Lung (tissue), 17 donors: ENCODE measurements at places on chromosomes 6 and 20. TPM values are rescaled to one million over a fixed set of nuclear protein-coding genes. Genes with fewer than 3 reads are reported as not detected.

The COL9A3 gene
- total RNA-seq, result 0.55 TPM

The PCNA gene
- total RNA-seq, result 50.0 TPM

DNA sequence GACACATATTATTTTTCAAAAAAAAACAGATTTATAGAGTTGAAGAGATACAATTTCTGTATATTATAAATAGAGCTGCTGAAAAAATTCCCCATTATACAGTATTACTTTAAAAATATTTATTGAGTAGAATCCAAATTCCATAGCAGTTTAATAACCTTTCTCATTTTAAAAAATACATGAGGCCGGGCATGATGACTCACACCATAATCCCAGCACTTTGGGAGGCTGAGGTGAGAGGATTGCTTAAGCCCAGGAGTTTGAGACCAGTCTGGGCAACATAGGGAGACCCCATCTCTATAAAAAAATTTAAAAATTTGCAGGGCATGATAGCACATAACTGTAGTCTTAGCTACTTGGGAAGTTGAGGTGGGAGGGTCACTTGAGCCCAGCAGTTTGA, 13.0 kb downstream of the ATRN start:
- no peak overlapping the region for H3K4me3 ChIP-seq
- DNase-seq, result no peak
- no peak overlapping the region for H3K27ac ChIP-seq

DNA sequence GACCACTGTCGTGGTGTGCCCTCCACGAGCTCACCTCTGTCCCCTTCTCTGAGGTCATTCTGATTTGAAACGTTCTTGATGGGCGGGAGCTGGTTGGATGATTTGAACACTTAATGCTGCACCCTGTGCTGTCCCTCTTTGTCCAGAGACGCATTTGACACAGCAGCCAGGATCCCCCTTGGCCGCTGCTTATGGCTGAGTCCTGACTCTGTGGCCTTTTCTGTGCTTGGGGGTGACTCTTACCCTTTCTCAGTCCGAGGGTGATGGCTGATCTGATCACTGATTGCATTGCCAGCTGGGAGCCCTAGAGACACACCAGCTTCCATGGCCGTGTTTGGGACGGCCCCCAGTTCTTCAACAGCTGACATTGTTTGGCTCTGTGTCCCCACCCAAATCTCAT, 43.5 kb upstream of the FRMD1 start:
- H3K4me3 ChIP-seq, result no peak overlapping the region
- no peak for DNase-seq
- H3K27me3 ChIP-seq, result no peaks in the 10 kb centered on the region
- H3K4me1 ChIP-seq, result no peaks in the 10 kb centered on the region

The CST4 gene
- total RNA-seq, result not detected

- H3K4me3 ChIP-seq, result no peak overlapping the region
- H3K27ac ChIP-seq, result no peak overlapping the region
- DNase-seq, result no peak
- H3K27me3 ChIP-seq, result no peaks in the 10 kb centered on the region
Observed at GRCh38 chr6:110041126-110041525, 63.0 kb downstream of the GPR6 start.

GRCh38 chr6:12490351-12490903, 200.3 kb downstream of the EDN1 start:
- H3K4me1 ChIP-seq, result no peaks in the 10 kb centered on the region
- no peak for DNase-seq
- H3K27ac ChIP-seq, result peak overlapping the region; percentile 4
- no peaks in the 10 kb centered on the region for H3K27me3 ChIP-seq
- H3K4me3 ChIP-seq, result no peak overlapping the region
- no peaks in the 10 kb centered on the region for H3K36me3 ChIP-seq

- H3K27ac ChIP-seq, result peak overlapping the region; percentile 49
- no peaks in the 10 kb centered on the region for H3K36me3 ChIP-seq
- no peak for DNase-seq
- peaks cover 4% of the 10 kb centered on the region for H3K4me1 ChIP-seq
- no peaks in the 10 kb centered on the region for H3K27me3 ChIP-seq
Observed at GRCh38 chr6:15255909-15256395, 10.1 kb downstream of the JARID2 start.

The ORC3 gene
- total RNA-seq, result 30.3 TPM

DNA sequence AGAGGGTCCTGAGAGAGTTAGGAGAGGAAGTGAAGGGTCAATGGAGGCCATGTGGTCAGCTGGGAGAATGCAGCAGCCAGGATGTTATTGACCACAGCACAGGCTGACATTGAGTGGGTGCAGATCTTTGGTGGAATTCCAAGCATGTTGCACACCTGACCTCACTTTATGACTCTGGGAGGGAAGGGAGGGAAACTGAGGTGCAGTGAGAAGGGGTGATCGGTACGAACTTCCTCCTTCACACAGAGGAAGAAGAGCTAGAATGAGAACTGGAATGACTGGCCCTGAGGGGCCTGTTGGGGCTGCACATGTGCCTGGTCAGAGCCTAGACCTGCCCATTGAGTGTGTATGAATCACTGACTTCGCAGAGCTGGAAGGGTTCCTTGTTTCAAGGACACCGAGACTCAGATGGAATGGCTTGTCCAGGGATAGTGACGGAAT, 9.8 kb downstream of the FAM83D start:
- no peak overlapping the region for H3K27ac ChIP-seq
- no peak for DNase-seq
- no peak overlapping the region for H3K4me3 ChIP-seq
- H3K36me3 ChIP-seq, result no peaks in the 10 kb centered on the region

GRCh38 chr20:4876731-4877130, 124.6 kb downstream of the SLC23A2 start:
- no peak for DNase-seq
- H3K4me3 ChIP-seq, result no peak overlapping the region
- peaks cover 20% of the 10 kb centered on the region for H3K36me3 ChIP-seq
- H3K4me1 ChIP-seq, result no peaks in the 10 kb centered on the region

- H3K4me1 ChIP-seq, result no peaks in the 10 kb centered on the region
- H3K27me3 ChIP-seq, result no peaks in the 10 kb centered on the region
- no peak for DNase-seq
Observed at GRCh38 chr20:17177341-17177740, 49.5 kb upstream of the PCSK2 start.

- no peaks in the 10 kb centered on the region for H3K36me3 ChIP-seq
- no peaks in the 10 kb centered on the region for H3K27me3 ChIP-seq
- H3K4me1 ChIP-seq, result peaks cover 24% of the 10 kb centered on the region
Observed at GRCh38 chr20:50356525-50356885, 153.7 kb upstream of the PTPN1 start.

The SIGLEC1 gene
- total RNA-seq, result 34.2 TPM

The TNXB gene
- total RNA-seq, result 117 TPM

The TGM3 gene
- 0.55 TPM for total RNA-seq

DNA sequence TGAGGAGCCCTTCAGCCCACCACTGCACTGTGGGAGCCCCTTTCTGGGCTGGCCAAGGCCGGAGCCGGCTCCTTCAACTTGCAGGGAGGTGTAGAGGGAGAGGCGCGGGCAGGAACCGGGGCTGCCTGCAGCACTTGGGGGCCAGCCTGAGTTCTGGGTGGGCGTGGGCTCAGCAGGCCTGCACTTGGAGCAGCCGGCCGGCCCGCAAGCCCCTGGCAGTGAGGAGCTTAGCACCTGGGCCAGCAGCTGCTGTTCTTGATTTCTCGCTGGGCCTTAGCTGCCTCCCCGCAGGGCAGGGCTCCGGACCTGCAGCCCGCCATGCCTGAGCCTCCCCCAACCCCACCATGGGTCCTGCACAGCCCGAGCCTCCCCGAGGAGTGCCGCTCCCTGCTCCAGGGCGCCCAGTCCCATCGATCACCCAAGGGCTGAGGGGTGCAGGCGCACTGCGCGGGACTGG, 101.7 kb upstream of the ADGRB3 start:
- no peak overlapping the region for H3K27ac ChIP-seq
- DNase-seq, result no peak
- no peaks in the 10 kb centered on the region for H3K27me3 ChIP-seq
- H3K4me3 ChIP-seq, result no peak overlapping the region
- H3K4me1 ChIP-seq, result no peaks in the 10 kb centered on the region

DNA sequence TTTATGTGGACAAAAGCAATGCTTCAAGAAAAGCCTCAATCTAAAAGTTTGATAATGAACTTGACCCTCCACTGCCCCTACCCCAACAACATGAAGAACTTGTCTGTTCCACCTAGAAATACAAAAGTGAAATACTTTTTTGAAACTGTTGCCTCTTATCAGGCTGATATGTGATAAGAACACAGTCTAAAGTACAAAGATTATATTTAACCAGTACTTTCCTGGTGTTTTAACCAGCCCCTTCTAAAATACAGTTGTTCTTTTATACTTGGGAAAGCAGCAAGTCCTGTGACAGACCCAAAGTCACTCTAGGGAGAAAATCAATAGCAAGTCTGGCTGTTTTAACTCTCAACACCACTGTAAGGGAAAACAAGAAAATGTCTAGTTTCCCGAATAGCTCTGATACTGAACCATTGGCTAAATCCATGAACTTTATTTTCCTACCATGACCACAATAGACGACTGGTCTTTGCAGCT, 6.6 kb downstream of the OARD1 start:
- no peak overlapping the region for H3K4me3 ChIP-seq
- DNase-seq, result no peak
- peaks cover 16% of the 10 kb centered on the region for H3K36me3 ChIP-seq

GRCh38 chr6:147161974-147162495, 42.2 kb upstream of the STXBP5 start:
- no peaks in the 10 kb centered on the region for H3K27me3 ChIP-seq
- no peak overlapping the region for H3K4me3 ChIP-seq
- no peak overlapping the region for H3K27ac ChIP-seq

The TCP11 gene
- total RNA-seq, result 0.67 TPM

- no peaks in the 10 kb centered on the region for H3K4me1 ChIP-seq
- H3K27me3 ChIP-seq, result peaks cover 3% of the 10 kb centered on the region
Observed at GRCh38 chr6:117976030-117976651, 69.1 kb downstream of the SLC35F1 start.

DNA sequence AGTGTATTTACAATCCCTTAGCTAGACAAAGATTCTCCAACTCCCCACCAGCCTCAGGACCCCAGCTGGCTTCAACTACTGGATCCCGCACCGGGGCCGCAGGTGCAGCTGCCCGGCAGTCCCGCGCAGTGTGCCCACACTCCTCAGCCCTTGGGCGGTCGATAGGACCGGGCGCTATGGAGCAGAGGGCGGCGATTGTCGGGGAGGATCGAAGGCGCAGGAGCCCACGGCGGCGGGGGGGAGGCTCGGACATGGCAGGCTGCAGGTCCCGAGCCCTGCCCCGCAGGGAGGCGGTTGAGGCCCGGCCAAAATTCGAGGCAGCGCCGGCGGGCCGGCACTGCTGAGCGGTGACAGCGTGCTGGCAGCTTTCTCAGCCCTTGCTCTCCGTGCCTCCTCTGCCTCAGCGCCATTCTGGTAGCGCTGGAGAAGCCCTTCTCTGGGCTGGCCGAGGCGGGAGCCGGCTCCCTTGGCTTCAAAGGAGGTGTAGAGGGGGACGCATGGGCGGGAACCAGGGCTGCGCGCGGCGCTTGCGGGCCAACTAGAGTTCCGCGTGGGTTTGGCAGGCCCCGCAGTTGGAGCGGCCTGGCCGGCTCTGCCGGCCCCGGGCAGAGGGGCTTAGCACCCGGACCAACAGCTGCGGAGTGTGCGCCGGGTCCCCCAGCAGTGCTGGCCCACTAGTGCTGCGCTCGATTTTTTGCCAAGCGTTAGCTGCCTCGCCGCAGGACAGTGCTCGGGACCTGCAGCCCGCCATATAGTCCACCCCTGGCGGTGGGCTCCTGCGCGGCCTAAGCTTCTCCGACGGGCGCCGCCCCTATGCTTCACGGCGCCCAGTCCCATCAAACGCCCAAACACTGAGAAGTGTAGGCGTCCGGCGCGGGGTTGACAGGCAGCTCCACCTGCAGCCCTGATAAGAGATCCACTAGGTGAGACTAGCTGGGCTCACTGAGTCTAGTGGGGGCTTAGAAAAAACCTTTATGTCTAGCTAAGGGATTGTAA, 32.4 kb upstream of the KIF13A start:
- H3K27ac ChIP-seq, result no peak overlapping the region
- H3K36me3 ChIP-seq, result no peaks in the 10 kb centered on the region
- H3K4me3 ChIP-seq, result peak overlapping the region; percentile 24
- H3K4me1 ChIP-seq, result no peaks in the 10 kb centered on the region
- no peaks in the 10 kb centered on the region for H3K27me3 ChIP-seq
- DNase-seq, result peak; percentile 35

DNA sequence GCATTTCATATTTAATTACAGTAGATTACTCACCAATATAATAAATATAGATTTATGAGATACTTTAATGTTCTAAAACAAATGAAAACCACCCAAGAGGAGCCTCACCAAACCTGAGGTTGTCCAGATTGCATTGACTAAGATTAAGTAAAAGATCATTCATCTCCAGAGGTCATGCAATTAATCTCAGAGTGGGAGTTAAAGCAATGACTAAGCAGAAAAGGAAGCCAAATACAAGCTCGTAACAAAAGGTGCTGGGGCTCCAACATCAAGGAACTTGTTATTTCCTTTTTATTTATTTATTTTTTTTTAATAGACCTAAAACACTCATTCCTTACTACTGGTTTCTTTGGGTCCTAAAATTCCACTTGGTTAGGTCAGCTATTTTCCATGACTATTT, 57.7 kb downstream of the RSPO3 start:
- no peaks in the 10 kb centered on the region for H3K27me3 ChIP-seq
- no peaks in the 10 kb centered on the region for H3K4me1 ChIP-seq
- no peak overlapping the region for H3K4me3 ChIP-seq
- DNase-seq, result no peak
- H3K27ac ChIP-seq, result no peak overlapping the region
